ENCODE measurements at places on chromosomes 3 and 15. TPM values are rescaled to one million over a fixed set of nuclear protein-coding genes. Genes with fewer than 3 reads are reported as not detected.

GRCh38 chr15:96321639-96322535 is 8.6 kb upstream of the NR2F2 start:
- peaks cover 91% of the 10 kb centered on the region for H3K27me3 ChIP-seq
- peak overlapping the region; percentile 9 for H3K27ac ChIP-seq
- DNase-seq: peak; percentile 73
- H3K36me3 ChIP-seq: no peaks in the 10 kb centered on the region
- H3K4me3 ChIP-seq: peak overlapping the region; percentile 77

- DNase-seq: no peak
- H3K4me3 ChIP-seq: no peak overlapping the region
Observed at GRCh38 chr3:17354341-17354740, 388.1 kb downstream of the TBC1D5 start.

DNA sequence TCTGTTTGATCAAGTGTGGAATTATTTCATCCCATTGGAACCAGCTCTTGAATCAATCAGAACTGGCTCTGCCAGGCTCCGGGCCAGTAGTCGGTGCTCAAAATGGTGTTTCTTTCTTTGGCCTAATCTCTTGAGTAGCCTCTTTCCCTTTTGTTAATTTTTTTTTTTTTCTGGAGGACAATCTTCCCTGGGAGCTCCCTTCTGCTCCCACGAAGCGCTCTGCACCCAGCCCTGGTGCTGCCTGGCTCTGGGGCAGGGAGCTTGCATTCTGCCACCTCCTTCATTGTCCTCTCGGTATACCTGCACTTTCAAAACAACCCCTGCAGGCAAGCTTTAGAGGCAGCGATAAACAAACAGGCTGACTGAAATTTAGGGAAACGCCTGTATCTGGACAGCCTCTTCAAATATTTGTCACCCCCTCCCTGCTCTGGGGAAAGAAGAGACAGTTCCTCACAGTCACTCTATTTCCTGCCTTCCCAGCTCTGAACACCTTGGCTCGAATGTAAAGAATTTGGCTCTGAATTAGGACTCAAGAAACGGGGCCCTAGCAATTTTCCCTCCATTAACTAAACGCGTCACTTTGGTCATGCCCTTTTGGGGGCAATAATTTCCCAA is 1.1 kb upstream of the THSD4 start:
- H3K4me3 ChIP-seq: peak overlapping the region; percentile 64
- H3K27me3 ChIP-seq: peaks cover 28% of the 10 kb centered on the region
- H3K36me3 ChIP-seq: no peaks in the 10 kb centered on the region
- DNase-seq: peak; percentile 75

DNA sequence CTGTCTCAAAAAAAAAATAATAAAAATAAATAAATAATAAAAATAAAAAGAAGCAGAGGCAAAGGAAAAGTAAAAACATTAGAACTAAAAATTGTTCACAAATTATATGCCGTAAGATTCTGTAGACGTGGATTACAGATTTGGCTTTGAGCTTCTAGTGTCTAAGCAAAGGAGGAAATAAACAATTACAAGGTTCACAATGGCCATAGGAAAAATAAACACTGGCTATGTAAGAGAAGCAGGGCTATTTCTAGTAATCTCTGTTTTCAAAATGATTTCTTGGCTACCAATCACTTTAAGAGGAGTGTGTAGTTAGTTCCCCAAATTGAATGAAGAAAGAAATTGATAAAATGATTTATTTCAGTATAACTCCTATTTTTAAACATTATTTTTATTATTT is 54.5 kb downstream of the TMEM41A start:
- H3K4me1 ChIP-seq: no peaks in the 10 kb centered on the region
- no peak overlapping the region for H3K27ac ChIP-seq
- no peaks in the 10 kb centered on the region for H3K27me3 ChIP-seq

GRCh38 chr3:12040902-12041301 is 36.7 kb downstream of the SYN2 start:
- no peak overlapping the region for H3K27ac ChIP-seq
- H3K36me3 ChIP-seq: no peaks in the 10 kb centered on the region
- no peak overlapping the region for H3K4me3 ChIP-seq
- DNase-seq: no peak
- H3K4me1 ChIP-seq: no peaks in the 10 kb centered on the region

- no peak overlapping the region for H3K27ac ChIP-seq
- no peaks in the 10 kb centered on the region for H3K27me3 ChIP-seq
- H3K36me3 ChIP-seq: no peaks in the 10 kb centered on the region
Observed at GRCh38 chr3:146343551-146343950, 92.6 kb upstream of the PLSCR4 start.

Gene ECE2
- total RNA-seq: not detected

GRCh38 chr15:62636823-62637573 is 405.5 kb upstream of the TPM1 start:
- no peaks in the 10 kb centered on the region for H3K36me3 ChIP-seq
- no peak overlapping the region for H3K27ac ChIP-seq
- DNase-seq: no peak
- no peaks in the 10 kb centered on the region for H3K27me3 ChIP-seq
- H3K4me1 ChIP-seq: peaks cover 8% of the 10 kb centered on the region

DNA sequence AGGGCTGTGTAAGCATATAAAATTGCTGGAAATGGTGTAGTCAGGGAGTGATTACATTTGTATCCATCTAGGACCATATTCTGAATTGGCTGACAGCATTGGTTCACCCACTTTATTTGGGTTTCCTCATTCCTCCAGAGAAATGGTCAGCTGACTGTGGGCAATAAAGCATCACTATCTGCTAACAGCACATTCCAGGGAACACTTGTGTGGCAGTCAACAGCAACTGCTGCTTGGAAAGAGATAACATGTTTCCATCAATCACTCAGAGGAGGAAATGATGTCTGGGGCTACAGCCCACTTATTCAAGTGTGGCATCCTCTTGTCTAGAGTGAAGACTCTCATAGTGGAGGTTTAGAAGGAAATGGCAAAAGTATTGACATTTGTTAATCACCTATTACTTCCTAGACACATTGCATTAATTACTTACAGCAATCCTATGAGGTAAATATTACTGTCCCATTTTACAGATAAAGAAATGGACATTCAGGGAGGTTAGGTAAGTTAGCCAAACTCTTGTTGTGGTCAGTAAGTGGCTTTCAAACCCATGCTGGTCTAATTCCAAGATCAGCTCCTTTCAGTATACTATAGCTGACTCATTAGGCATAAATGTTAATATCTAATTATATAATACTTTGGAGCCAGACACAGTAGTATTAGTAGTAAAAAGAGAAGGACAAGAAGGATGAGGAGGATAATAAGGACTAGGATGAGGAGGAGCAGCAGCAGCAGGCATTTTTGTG is 247.8 kb downstream of the ALCAM start:
- no peak overlapping the region for H3K4me3 ChIP-seq
- no peak overlapping the region for H3K27ac ChIP-seq
- H3K4me1 ChIP-seq: peaks cover 3% of the 10 kb centered on the region
- no peak for DNase-seq

Gene KLHL6
- 0.40 TPM for total RNA-seq

GRCh38 chr3:149809699-149810098 is 3.3 kb upstream of the RNF13 start:
- no peak for DNase-seq
- no peaks in the 10 kb centered on the region for H3K4me1 ChIP-seq
- H3K4me3 ChIP-seq: no peak overlapping the region
- no peak overlapping the region for H3K27ac ChIP-seq
- peaks cover 8% of the 10 kb centered on the region for H3K27me3 ChIP-seq

GRCh38 chr3:47276558-47276957 is 6.0 kb downstream of the KIF9 start:
- DNase-seq: no peak
- H3K4me1 ChIP-seq: no peaks in the 10 kb centered on the region
- H3K36me3 ChIP-seq: peaks cover 7% of the 10 kb centered on the region
- H3K4me3 ChIP-seq: no peak overlapping the region
- H3K27ac ChIP-seq: no peak overlapping the region
- H3K27me3 ChIP-seq: no peaks in the 10 kb centered on the region

DNA sequence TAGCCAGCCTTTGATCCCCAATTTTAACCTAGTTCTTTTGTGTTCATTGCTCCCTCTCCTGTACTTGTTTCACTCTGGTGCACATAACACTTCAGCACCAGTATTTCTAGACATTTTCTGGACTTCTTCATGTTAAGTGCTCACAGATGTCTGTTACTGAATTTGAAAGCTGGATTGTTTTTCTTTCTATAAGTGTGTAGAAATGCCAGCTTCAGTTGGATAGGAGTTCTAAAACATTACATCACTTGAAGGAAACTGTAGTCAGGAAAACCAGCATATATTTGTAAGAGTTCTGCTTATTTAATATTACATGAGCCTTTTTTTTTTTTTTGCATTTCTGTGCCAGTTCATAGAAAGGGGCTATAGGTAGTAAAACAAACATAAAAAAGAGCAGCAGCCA is 21.6 kb downstream of the QTRT2 start:
- DNase-seq: no peak
- peaks cover 91% of the 10 kb centered on the region for H3K36me3 ChIP-seq
- no peaks in the 10 kb centered on the region for H3K27me3 ChIP-seq
- H3K27ac ChIP-seq: no peak overlapping the region
- no peak overlapping the region for H3K4me3 ChIP-seq
- no peaks in the 10 kb centered on the region for H3K4me1 ChIP-seq
